HS-27A (cell line): ENCODE measurements at places on chromosomes 3 and 15.

DNA sequence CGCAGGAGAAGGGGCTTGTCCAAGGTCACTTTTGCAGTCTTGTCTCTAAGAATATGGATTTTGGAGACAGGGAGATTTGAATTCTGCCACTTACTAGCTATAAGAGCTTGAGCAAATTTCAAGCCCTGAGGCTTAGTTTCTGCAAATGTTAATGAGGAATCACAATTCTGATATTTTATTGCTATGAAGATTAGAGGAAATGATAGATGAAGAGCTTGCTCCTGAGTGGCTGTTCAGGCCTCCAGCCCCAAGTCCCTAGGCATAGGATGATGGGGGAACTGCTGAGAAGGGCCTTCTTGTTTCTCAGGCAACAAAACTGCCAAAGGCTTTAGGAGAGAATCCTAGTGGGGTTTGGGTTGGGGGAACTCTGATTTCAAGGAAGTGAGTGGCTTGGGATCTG lies 18.8 kb upstream of the PSTPIP1 start:
- DNase-seq = no peak

DNA sequence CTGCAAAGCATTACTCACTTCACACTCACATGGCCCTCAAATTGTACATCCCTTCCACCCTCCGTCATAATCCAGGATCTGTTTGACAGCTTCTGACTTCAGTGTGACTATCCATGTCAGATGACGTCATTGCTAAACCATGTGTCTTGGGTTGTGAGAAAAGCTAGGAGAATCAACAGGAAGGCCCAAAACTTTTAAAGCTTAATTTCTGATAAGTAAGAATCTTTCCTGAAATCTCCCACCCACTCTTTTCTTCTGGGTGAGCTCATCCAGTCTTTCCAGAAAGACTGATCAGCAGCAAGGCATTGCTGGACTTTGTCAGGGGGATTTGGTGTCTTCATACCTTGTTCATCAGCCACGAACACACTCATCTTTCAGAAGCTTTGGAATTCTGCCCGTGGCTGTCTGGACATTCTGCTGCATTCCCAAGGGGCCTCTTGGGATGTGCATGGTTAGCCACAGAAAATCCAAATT lies 11.5 kb upstream of the LMCD1 start:
- DNase-seq = peak; percentile 97

- no peak for DNase-seq
Observed at GRCh38 chr3:131444180-131444579, 58.6 kb downstream of the MRPL3 start.

- DNase-seq = no peak
Observed at GRCh38 chr3:136193278-136194054, 2.7 kb downstream of the MSL2 start.

DNA sequence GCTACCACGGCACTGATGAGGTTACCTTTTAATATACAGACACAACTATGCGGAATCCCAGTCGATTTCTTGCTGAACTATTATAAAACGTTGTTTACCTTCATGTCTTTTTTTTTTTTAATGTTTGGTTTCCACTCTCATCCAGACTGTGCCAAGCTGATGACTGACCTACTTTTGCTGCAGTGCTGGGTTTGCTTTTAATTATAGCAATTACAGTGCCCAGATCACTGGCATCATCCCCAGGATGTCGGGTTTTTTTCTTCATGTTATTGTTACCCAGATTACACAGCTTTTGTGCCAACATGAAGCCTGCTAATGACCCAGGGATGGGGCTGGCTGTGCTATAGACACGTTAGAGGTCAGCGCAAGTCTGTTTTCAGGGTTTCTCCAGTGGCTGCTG lies 294.0 kb upstream of the ATP10A start:
- DNase-seq = no peak

DNA sequence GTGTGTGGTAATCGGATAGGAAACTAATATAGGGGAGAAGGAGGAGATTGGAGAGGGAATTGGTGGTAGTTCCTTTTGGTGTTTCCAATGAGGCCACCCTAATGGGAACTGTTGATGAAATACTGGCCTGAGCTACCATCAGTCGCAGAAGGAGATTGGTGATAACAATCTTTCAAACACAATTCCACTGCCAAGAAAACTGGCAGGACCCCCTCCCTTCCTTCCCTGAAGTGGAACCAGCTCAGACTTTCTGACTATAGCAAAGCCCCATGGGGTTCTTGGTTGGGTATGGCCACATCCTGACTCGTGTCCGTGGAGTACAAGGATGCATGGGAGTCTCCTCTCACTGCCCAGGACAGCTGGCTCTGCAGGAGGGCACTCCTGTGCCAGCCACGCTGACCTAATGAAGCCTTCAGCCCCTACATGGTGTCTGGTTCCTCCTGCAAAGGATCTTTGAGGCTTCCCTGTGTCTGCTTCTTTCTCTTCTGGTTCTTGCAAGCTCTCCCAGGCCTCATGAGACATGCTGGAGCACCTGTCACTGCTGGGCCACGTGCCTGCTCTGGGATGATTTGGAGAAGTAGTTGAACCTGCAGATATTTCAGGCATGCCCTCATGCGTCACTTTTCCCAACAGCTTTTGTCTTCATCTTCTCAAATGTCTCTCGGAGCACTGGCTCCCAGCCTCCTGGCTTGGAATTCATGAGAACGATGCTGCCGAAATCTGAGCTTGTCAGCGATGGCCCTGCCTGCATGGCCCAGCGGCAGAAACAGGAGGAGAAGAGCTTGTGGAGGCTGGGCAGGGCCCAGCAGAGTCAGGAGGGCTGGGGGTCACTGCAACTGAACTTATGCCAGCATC lies 90.0 kb upstream of the ADPGK start:
- DNase-seq = no peak

DNA sequence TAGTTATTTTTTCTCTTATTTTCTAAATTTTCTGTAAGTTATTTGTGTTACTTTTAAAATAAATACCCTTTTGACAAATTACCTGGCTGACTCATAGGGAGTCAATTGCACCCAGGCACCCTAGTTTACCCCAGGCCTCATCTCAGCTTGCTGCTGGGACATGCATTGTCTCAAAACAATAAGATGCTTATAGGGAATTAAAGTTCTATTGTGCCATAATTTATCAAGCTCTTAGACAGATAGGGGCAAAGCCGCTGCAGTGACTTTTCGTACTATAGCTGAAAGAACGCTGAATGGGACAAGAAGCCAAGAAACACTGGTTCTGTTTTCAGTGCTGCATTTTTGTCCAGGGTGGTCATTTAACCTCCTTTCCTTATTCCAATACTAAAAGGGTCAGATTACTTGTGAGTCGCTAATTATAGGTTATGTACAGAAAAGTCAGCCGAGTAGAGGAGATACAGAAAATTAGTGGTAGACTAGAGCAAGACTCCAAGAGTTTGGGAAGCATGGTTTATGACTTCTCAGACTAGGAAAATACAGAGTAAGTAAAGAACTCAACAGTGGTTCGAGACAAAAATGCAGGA lies 50.3 kb downstream of the EXD1 start:
- no peak for DNase-seq

DNA sequence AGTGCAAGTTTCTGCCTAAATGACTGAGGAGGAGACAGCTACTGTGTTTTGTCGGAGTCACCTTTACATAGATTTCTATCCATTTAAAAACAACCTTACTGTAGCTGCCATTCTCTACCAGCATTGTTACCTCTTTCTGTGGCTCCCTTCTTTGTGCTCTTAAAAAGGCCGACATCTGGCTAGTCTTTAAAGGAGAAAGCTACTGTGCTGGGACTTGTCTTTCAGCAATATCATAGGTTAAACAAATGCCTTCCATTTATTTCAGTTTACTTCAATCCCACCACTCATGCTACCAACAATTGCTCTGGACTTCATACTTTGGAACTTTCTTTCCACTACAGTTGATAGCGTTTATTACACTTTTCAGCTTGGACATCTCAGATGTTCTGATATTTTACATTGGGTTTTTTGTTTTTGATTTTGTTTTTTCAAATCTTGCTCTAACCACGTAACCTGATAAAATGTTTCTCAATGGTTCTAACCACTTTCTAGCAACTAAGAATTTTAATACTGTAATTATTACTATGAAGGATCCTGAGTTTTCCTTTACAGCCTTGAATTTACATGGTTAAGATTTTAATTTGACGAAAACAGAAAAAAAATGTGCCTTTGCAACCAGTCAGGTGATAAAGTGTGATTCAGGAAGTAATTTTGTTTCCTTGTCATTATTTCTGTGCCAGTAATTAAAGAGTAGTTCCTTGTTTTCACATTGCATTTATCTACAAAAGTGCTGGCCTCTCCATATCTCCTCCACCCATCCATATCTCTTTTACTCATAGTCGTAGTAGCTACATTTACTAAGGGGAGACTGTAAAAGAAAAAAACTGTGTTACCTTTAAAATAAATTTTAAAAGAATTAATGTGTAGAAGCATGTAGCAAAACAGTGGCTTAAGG lies 1.3 kb upstream of the CBLB start:
- no peak for DNase-seq

- no peak for DNase-seq
Observed at GRCh38 chr3:18112674-18113375, 312.3 kb downstream of the SATB1 start.

DNA sequence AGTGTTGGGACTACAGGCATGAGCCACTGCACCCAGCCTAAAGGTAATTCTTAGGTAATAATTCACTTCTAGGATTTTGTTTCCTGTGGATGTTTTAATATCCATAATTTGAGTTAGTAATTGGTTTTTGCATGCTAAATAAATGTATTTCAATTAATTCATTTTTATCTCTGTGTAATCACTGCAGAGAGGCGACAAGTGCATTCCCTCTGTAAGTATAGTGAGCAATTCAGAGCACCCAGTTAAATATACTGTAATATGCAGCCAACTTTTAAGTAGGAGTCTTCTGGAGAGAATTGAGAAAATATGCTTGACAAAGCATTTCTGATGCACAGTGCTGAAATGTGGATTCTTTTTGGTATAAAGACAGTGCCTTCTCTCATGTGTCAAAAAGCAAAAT lies 5.7 kb downstream of the TBC1D23 start:
- DNase-seq = no peak

DNA sequence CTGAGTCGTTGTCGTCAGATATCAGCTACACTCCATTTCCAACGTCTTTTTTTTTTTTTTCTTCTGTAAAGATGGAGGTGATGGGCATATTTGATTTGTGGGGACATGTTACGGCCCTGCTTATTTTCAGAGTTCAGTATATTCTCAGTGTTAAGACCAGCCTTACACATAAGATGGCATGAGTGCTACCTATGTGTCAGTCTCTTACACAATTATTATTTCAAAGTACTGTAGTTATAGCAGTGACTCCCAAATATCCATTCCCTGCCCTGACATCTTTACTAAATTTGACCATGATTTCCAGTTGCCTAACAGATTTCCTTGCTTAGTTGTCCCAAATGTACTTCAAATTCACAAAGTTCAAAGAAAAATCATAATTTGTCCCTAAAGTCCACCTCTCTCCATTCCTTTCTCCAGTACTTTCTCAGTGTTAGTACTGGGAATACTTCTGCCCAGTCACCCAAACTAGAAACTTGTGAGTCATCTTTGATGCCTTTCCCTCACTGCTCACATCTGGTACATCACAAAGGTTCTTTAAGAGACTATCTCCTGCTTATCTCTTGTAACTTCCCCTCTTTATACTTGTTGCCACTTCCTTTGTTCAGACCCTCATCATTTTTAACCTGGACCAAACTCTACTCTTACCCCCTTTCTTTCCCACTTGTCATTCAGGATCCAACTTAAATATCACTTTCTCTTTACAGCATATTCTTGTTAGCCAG lies 67.0 kb downstream of the ZNF609 start:
- no peak for DNase-seq

- no peak for DNase-seq
Observed at GRCh38 chr3:46862369-46863025, 747 bp downstream of the MYL3 start.

DNA sequence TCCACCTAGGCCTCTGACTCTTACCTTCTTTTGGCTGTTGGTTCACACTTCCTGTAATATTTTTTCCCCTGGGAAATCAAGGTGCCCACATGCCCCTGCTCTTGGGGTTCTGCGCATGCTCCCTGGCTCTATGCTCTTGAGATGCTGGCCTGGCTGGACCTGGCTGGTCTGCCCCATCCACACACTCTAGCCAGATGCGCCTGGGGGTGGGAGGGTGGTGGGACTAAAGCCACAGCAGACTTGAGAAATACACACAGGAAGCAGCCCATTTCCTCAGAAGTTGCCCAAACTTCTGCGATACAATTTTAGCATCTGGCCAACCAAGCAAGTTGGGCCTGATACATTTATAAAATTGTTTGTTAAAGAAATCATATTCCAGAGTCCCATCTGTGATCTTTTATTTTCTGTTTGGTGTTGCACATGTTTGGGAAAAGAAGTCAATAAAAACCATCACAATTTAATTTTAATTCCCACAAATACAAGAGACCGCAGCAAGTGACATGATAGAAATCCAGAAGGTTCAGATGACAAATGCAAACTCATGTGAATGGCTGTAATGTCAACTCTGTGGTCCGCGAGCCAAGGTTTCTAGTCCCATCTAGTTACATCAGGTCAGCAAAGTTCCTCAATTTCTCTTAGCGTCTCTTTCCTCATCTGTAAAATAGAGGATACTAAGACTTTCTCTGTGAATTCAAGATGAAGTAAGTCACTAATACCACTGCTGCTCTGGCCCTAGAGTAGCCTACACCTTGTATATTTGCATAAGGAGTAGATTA lies 55.9 kb upstream of the MEF2A start:
- DNase-seq = no peak

DNA sequence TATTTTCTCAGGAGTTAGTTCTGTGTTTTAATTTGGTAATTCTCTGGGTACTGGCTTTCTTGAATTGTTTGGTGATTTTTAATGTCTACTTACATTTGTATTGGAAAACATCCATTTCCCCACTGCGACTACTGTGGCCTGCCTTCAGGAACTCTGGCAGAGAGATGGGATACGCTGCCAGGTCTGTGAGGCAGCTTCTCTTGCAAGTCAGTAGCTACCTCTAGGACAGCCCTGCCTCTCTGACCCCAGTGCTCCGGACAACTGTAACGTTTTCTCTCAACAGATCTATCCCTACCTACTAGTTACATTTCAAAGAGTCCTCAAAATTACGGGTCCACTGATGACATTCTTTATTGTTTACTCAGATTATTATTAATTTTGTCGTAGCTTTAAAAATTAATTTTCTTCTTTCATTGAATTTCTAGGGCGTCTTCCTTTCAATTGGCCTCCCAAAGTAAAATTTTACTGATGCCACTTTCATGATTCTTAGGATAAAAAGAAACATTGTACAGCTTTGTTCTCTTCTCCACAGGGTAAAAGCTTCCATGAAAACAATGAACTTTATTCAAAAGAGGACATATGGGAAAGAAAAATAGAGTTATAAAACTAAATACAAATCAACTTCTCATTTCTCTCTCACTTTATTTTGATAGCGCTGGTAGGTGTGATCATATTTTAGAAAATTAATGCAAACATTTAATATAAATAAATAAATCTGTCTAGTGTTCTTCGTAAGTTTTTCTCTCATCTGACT lies 123.2 kb upstream of the GOLGA8J start:
- DNase-seq = no peak

DNA sequence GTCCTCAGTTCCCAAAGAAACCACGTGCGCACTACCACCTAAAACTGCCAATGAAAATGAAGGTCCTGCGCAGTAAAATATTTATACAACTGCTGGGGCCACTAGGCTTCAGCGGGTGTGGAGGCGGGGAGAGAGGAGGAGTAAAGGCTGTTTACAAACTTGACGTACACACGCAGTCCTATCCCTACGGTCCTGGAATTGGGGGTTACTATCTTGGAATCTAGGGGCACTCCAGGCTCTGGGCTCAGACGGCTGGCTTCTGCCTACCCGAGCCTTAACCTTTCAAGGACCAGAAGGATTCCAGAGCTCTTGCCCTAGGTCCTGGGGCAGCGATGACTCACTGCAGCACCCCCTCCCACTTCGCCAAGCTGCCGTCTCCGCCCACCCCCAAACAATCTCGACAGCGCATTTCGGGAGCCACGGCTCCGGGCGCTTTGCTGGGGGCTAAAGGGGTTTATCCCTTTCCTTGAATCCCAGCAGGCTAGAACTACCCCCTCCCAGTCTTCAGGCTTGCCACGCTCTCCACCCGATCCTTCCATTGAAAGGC lies 3.0 kb downstream of the ADAMTS9 start:
- DNase-seq = no peak
